ENCODE measurements at places on chromosomes 5 and 9.

DNA sequence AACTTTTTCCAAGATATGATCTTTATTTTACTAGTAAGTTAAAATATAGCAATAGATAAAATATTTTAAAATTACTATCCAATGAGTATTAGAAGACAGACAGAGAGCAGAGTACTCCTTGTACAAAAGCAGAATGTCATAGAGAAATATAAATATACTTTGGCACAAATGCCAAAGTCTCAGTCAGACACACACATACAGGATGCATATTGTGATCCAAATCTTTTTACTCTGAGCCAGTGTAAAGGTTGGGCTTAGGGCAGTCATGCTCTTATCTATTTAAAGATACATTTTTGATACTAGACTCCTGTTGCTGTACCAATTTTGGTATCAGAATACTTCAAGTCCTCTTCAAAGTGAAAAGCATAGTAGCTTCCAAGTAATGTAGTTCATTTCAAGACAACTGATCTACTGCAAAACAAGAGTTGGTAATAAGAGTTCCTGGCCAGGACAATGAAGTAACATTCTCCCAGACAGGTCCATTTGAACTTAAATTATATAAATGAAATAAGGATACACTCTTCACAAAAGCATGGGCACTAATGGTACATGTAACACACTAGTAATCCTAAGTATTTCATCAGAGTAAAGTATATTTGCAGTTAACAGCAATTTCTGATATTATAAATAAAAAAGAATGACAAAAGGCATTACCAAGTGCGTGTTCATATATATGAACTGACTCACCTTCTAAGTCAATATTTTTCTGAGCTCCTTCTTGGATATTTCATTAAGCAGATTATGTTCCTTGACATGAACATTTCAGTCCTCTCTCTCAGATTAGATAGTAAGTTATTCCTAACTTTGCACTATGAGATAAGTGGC lies 10.5 kb downstream of the PFDN1 start:
- DNase-seq, result no peak

DNA sequence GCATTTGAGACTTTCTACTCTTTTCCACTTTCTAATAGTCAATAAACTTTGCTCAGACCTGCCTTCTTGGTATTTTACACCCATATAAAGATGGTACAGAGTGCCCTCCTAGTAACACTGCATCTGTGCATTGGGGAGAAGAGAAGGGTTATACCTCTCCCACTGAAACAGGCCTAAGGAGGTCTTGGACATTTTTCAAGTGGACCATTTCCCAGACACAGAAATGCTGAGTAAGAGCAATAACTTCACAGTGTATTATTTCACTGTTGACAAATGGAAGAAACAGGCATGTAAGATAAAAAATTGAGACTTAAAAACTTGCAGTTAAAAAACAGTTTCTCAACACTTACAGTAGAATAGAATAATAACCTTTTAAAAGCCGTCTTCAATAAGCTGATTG lies 1224.0 kb upstream of the CDH18 start:
- no peak for DNase-seq

- no peak for DNase-seq
Observed at GRCh38 chr9:11190719-11191118, 577.9 kb upstream of the PTPRD start.

DNA sequence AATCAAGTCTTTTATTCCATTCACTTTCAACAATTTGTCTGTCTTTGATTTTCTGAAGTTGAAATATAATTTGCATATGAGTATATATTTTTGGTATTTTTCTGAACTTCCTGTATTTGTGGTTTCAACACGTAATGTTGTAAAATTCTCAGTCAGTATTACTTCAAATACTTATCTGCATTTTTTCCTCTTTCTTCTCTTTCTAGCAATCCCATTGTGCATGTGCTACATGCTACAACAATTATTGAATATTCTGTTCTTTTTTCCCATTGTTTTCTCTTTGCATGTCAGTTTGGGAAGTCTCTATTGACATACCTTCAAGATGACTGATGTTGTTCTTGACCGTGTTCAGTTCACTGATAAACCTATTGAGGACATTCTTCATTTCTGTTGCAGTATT lies 5.6 kb upstream of the ANKRD18A start:
- no peak for DNase-seq

DNA sequence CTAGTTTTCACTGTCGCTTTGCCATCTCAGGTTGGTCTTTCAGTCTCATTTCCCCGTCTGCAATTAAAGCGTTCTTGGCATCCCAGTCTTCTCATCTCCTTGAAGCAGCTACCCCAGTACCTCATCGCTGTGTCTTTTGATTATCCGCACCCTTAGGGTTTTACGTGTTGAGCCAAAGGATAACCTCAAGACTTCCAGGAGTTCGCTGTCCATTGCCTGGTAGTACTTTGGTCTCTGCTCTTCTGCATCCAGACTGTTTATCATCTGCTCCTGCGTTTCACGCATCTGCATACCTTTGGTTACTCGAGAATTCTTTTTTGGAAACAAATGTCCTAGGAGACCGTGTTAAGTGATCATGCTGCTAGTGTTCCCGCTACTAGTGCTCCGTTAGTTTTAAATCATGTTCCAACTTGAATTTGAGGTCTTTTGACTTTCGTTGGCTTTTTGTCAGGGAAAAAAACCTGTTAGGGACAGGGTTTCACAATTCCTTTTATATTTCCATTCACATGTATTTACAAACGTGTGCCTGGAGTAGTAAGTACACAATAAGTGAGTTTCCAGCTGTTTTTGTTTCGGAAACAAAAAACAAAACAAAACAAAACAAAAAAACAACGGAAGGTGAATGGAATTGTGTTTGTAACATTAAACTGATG lies 888 bp downstream of the RABGAP1 start:
- no peak for DNase-seq
